ENCODE measurements at places on chromosomes 3 and 15.

- DNase-seq, result peak; percentile 54
Measured at GRCh38 chr3:16906682-16907081, 21.9 kb downstream of the PLCL2 start.

DNA sequence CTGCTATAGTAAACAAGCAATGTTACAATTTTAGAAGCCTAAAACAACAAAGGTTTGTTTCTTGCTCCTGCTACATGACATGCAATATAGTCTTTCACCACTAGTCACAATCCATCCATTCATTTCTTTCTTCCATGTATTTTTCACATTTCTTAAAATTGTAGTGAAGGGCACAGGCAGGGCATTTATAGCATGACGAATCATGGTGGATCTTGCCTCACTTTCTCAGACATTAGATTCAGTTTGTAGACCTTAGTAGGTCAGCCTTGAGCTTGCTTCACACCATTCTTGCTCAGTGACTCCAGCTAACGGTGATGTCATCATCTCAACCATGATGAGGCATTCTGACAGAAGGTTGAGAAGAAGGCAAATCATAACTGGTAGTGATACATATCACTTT, 546.8 kb downstream of the TBL1XR1 start:
- DNase-seq, result no peak

DNA sequence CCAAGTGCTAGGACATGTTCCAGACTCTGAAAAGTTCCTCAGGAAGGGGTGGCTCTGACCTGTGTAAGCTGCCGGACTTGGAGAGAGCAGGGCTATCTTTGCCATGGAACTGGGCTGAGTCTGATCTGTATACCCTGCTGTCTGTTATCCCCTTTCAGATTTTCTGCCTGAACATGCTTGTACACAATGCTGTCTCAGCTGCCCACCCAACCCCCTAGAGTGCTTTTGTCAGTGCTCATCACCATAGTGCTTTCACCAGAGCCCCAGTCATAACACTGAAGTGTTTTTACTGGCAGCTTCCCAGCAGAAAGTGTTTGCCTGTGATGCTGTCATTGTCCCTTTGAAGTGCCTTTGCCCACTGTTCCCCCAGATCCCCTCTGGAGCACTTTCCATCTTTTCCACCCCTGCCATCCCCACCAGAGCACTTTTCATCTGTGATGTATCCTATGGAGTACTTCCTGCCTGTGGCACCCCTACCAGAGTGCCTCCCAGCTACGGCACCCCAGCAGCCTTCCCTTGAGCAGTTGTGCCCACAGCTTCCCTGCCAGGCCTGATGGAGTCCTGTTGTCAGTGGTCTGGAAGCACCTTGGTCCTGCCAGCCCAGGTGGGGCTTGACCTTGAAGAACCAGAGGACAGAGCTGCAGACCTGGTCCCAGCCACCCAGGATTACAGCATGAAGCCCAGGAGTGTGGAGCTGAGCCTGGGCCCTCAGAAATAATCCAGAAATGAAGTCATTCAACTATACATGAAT, 397.7 kb downstream of the DIPK2A start:
- DNase-seq, result no peak

- DNase-seq, result no peak
Measured at GRCh38 chr3:5774337-5774736, 586.8 kb downstream of the EDEM1 start.

- DNase-seq, result no peak
Measured at GRCh38 chr15:47503876-47504275, 213.4 kb upstream of the SEMA6D start.

GRCh38 chr3:158120330-158120729, 10.4 kb downstream of the RSRC1 start:
- no peak for DNase-seq

DNA sequence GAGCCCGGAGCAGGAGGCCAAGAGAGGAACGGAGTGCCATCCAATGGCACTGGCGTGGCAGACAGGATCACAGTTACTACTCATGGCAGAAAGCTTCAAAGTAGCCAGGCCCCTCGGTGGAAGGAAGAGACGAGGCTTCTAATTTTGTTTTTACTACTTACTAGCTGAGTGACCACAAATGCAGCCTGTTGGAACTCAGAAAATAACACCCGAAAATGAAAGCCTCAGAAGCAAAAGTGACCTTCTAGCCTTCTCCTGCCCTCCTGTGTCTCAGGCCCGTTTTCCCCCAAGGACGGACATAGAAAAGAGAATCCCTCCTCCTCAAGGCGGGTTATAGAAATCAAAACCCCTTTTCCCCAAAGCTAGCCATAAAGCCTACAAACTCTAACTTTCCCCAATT, 9.9 kb upstream of the STRA6 start:
- no peak for DNase-seq

GRCh38 chr3:38354588-38355330, 8.2 kb downstream of the XYLB start:
- DNase-seq, result no peak

DNA sequence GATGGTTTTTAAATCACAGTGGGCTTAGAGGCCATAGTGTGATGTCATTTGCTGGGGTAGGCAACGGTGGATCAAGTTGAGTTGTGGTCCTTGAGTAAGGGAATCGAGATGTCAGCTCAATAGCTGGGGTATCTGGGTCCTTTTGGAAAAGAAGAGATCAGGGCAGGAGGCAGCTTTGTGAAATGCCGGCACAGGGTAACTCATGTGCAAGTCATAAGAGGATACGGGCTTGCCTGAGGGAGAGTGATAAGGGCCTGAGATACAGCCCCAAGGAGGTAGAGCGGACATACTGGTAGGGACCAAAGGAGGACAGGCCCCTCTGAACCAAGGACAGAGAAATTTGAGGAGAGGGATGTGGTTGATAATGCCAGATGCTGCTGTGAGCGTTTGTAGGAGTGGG, 4.2 kb upstream of the FAM131A start:
- DNase-seq, result no peak

GRCh38 chr3:23055733-23056376, 147.3 kb upstream of the UBE2E2 start:
- DNase-seq, result no peak

- DNase-seq, result no peak
Measured at GRCh38 chr3:28935146-28935545, 345.7 kb upstream of the RBMS3 start.

DNA sequence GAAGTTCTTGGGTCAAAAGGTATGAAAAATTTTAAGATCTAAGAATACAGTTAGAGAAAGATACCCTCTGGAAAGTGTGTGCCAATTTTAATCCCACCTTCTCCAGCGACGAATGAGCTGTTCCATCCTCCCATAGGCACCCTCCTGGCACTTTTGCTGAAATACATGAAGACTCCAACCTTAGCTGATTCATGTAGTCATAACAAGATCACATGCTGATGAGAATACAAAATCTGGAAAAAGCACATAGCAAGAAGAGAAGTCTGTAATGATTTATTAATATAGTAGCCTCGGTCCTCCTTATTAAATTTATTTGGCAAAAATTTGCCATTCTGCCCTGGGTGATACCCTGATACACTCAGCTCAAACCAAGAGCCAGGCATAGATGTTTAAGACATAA, 88.9 kb downstream of the CCR1 start:
- DNase-seq, result no peak

DNA sequence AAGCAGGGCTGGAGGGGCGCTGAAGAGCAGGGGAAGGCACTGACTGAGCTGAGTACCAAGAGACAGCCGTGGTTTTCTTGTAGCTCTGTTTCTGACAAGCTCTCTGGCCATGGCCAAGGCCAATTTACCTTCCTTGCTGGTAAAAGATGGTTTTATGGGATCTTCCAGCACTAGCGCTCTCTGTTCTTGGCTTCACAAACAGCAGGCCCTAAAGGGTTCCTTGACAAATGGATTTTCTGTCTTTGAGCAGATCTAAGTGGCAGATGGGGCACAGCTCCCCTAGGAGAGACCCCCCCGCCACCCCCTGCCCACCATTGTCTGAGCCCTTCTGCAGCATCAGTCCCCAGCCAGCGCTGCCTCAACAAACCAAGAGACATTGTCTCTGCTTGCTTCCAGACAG, 66.6 kb downstream of the GAP43 start:
- no peak for DNase-seq

- DNase-seq, result no peak
Measured at GRCh38 chr3:154598166-154598565, 168.2 kb upstream of the GPR149 start.

GRCh38 chr3:143100451-143100850, 19.1 kb upstream of the CHST2 start:
- no peak for DNase-seq

DNA sequence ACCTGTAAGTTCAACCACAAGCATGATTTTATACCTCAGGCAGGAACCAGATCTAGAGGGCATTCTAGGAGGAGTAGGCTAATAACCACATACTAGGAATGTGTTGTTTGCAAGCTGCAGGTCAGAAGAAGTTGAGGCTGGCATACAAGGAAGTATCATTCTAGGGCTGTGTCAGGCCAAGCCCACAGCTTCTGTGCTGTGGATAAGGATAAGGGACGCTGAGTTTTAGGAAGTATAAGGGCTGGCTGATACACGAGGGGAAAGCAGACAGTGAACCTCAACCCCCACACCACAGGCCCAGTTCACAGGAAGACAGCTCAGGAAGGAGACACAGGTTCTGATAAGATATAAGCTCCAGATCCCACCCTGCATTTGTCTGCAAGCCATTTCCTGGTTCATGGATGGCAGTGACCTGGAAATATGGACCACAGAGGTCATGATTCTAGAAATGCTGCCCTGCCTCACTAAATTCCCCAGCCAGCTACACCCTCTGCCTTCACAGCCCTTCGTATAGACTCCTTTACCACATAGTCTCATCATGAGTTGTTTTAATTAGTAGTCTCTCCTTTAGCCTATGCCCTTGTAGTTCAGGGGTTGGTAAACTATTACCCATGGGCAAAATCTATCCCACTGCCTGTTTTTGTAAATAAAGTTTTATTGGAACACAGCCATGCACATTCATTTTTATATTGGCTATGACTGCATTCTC, 260.7 kb downstream of the OPA1 start:
- DNase-seq, result no peak

DNA sequence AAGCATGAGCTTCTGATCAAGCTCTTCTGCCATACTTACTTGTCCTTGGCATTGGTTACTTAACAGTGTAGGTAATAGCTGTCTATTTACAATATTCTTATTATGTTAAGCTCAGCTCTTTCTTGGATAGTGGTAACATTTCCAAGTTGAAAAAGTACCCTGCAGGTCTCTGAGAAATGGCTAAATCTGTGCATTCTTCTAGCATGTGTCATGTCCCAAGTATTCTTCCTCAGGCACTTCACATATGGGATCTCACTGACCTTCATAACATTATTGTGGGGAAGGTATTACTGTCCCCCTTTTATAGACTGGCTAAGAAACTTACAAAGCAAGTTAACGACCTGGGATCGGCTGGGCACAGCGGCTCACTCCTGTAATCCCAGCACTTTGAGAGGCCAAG, 236.1 kb downstream of the RORA start:
- DNase-seq, result no peak

- no peak for DNase-seq
Measured at GRCh38 chr3:188125076-188125475, 28.9 kb upstream of the LPP start.

DNA sequence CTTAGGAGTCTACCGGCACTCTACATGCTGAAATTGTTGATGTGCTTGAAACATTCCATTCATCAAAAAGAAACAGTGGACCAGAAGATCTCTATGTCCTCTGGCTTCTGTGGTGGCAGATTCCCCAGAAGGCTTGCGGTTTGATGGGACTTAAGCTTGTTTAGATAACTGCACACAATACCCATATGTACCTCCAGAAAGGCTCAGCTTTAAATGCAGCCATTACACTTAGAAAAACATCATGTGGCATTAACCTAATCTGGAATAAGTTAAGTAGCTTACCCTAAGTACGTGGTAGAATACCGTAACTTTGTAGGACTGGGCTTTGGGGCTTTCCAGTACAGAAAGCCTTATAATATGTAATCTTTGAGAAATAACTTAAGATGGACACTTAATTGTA, 187.3 kb downstream of the RBMS3 start:
- DNase-seq, result no peak

DNA sequence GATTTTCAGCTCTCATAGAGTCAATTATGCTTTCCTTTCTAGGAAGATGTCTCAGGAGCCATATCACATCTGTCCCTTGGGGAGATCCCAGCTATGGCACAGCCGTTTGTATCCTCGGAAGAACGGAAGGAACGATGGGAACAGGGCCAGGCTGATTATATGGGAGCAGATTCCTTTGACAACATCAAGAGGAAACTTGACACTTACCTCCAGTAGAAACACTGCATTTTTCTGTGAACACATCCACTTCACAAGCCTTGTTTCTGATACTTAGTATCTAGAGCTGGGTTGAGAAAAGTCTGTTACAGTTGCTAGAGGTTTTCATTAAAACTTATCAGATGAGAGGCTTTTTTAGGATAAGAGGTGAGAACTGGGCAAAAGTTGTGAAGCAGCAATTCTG, 35.4 kb downstream of the GYG1 start:
- DNase-seq, result no peak
